ENCODE measurements at places on chromosomes 4 and X.

- no peak for DNase-seq
- H3K27me3 ChIP-seq: no peaks in the 10 kb centered on the region
- no peaks in the 10 kb centered on the region for H3K36me3 ChIP-seq
- no peak overlapping the region for H3K27ac ChIP-seq
Observed at GRCh38 chr4:88010966-88011365, 3.5 kb downstream of the PKD2 start.

DNA sequence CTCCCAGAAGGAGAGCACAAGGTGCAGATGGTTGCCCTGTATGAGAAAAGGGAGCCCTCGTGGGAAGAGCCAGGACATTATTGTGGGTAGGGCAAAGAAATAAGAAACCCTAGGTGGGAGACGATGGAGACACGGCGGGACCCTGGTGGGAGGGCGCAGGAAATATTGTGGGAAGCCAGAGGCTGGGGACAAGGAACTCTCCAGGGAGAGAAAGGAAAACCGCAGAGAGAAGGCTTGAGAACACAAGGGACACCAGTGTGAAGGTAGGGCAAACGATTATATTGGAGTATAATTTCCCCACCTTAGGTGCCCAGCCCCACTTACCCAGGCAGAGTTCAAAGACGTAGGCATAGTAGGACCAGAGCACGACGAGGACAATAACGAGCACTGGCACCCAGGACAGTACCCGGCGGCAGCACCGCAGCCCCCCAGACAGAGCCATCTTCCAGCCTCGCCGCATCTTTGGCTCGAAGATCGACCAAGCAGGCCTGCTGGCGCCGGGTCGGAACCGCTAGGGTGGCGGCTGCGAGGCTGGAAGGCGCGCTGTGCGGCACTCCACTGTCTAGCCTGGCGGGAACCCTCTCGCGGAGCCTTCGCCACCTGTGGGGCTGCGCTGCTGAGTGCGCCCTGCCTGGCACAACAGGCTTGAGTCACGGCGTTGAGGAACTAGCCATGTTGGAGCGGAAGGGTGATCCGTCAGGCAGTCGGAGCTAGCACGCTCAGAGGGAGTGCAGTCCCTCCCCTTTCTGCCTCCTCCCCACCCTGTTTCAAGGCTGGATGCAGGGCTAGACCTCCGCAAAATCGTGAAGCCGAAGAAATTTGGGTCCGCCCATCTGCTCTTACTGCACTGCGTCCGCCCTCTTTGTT is at the start of gene ZDHHC15:
TSS of gene ZDHHC15 (minus strand) at position 473 of the 867 bp plus-strand sequence. CDS start at position 460, 13 bp downstream.
- H3K4me3 ChIP-seq: peak within 1 kb of the TSS; percentile 76
- H3K27me3 ChIP-seq: no peaks in the 10 kb centered on the region
- peak; percentile 60 for DNase-seq
- no peaks in the 10 kb centered on the region for H3K4me1 ChIP-seq

DNA sequence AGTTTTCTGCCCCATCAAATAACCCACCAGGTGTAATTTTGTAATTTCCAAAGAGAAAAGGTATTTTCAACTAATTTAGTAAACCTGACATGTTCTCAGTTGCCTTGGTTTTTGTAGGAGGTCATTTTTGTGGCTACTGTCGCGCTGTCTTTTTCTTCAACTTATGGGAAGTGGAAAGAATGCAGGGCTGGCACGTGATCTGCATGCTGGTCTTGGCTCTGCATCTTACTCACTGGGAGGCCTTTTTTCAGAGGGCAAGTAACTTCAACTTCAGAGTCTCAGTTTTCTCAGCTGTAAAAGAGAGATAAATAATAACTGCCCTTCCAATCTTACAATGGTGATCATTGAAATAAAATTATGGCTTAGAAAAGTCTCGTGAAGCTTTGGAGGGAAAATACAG is 109.9 kb upstream of the SMIM10 start:
- no peaks in the 10 kb centered on the region for H3K36me3 ChIP-seq
- H3K4me3 ChIP-seq: no peak overlapping the region
- no peaks in the 10 kb centered on the region for H3K4me1 ChIP-seq
- DNase-seq: no peak

GRCh38 chr4:82799006-82799881 is 648 bp upstream of the SCD5 start:
- no peak for DNase-seq
- H3K27ac ChIP-seq: no peak overlapping the region
- peak overlapping the region; percentile 53 for H3K4me3 ChIP-seq
- no peaks in the 10 kb centered on the region for H3K36me3 ChIP-seq
- H3K27me3 ChIP-seq: peaks cover 76% of the 10 kb centered on the region
- H3K4me1 ChIP-seq: peaks cover 4% of the 10 kb centered on the region

DNA sequence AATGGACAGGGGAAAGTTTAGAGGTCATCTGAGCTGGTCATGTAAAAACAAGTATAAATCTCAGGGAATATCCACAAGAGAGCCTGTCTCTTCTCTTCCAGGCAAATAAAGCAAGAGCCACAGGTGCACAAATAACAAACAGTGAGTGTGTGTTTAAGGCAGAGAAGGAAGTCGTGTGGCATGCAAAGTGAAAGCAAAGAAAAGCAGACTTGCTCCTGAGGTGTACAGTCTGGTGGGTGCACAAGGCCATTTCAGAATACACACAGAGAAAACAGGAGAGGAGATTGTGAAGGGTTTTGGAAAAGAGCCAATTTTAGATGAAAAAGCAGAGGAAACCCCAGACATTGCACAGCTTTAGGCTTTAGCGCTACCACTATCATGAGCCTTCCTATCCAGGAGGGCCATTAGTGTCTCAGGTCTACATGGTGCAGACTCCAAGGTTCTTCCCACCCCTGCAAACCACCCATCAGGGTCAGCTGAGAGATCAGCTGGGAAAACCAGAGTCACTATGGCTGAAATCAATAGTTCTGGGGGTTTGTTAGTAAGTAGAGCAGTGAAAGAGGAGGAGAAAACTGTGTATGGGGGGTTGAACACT is 355.8 kb downstream of the KLHL4 start:
- no peak overlapping the region for H3K4me3 ChIP-seq
- H3K36me3 ChIP-seq: no peaks in the 10 kb centered on the region
- no peaks in the 10 kb centered on the region for H3K4me1 ChIP-seq
- no peak overlapping the region for H3K27ac ChIP-seq

DNA sequence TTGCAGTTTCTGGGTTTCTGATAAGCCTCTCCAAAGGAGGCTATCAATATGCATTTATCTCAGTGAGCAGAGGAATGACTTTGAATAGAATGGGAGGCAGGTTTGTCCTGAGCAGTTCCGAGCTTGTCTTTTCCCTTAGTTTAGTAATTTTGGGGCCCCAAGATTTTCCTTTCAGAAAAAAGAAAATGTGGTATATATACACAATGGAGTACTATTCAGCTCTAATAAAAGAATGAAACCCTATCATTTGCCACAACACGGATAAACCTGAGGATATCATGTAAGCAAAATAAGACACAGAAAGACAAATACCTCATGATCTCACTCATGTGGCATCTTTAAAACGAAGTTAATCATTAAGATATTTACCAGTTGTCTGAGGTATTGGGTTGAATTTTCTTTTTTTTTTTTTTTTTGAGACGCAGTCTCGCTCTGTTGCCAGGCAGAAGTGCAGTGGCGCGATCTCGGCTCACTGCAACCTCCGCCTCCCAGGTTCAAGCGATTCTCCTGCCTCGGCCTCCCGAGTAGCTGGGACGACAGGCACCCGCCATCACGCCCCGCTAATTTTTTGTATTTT is 540 bp downstream of the ZNF721 start:
- H3K4me1 ChIP-seq: peaks cover 8% of the 10 kb centered on the region
- H3K4me3 ChIP-seq: peak overlapping the region; percentile 83
- peaks cover 28% of the 10 kb centered on the region for H3K36me3 ChIP-seq
- no peaks in the 10 kb centered on the region for H3K27me3 ChIP-seq

- no peaks in the 10 kb centered on the region for H3K4me1 ChIP-seq
- no peak overlapping the region for H3K27ac ChIP-seq
- no peak overlapping the region for H3K4me3 ChIP-seq
Observed at GRCh38 chrX:45621376-45622041, 420.8 kb upstream of the DIPK2B start.

GRCh38 chr4:24164054-24164693 is 274.3 kb upstream of the PPARGC1A start:
- H3K4me1 ChIP-seq: no peaks in the 10 kb centered on the region
- H3K4me3 ChIP-seq: no peak overlapping the region
- H3K36me3 ChIP-seq: no peaks in the 10 kb centered on the region

- no peak overlapping the region for H3K27ac ChIP-seq
- H3K4me1 ChIP-seq: no peaks in the 10 kb centered on the region
Observed at GRCh38 chr4:168755598-168756477, 254.2 kb downstream of the CBR4 start.

- H3K27ac ChIP-seq: no peak overlapping the region
- no peak overlapping the region for H3K4me3 ChIP-seq
- DNase-seq: no peak
- no peaks in the 10 kb centered on the region for H3K27me3 ChIP-seq
- no peaks in the 10 kb centered on the region for H3K4me1 ChIP-seq
Observed at GRCh38 chr4:47615385-47615784, 130.3 kb downstream of the ATP10D start.

DNA sequence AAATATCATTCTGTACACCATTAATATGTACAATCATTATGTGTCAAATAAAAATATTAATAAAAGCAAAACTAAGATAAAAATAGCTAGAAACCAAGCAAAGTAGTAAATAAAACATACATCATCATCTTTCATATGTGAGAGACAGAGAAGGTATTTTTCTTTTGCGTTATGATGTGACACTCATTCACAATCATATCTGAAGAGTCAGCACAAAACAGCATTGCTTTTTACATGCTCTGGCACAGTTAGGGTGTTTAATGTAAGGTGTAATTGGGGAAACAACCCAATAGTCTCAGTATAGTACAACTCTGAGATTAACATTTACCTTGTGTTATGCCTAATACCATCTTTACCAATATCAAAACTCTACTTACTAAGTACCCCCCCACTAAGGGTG is 376.6 kb downstream of the TMA16 start:
- no peaks in the 10 kb centered on the region for H3K27me3 ChIP-seq
- H3K4me1 ChIP-seq: no peaks in the 10 kb centered on the region

DNA sequence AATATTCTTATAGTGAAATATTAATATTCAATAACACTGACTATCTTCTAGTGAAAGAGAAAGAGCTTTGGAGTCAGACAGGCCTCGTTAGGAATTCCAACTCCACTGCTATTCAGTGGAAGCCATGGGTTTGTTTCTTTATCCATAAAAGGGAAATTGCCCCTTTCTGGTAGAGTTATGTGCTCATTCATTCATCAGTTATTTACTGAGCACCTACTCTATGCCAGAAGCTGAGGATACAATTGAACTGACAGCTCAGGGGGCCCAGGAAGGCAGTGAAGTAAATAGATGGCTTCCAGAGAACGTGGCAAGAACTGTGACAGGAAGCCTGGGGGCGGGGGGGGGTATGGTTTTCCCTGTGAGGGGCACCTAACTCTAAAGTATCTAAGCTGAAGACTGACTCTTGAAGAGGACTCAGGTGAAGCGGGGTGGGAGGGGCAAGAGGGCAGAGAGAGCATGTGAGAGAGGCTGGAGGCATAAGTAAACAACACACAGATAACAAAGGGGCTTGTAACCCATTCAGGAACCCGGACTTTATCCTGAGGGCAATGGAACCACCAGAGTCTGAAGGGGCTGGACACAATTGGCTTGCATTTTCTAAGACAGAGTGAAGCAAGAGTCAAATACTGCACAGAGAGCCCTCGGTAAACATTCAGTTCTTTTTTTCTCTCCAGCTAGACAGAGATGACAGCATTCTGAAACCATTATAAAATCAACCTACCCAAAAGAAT is 20.3 kb downstream of the ANXA5 start:
- H3K4me1 ChIP-seq: peaks cover 3% of the 10 kb centered on the region
- H3K36me3 ChIP-seq: peaks cover 27% of the 10 kb centered on the region
- DNase-seq: no peak
- H3K4me3 ChIP-seq: no peak overlapping the region

All from H1 (cell line).